ENCODE measurements at places on chromosomes 7 and 10.

GRCh38 chr7:69708857-69709256 is 110.6 kb downstream of the AUTS2 start:
- no peak for DNase-seq

DNA sequence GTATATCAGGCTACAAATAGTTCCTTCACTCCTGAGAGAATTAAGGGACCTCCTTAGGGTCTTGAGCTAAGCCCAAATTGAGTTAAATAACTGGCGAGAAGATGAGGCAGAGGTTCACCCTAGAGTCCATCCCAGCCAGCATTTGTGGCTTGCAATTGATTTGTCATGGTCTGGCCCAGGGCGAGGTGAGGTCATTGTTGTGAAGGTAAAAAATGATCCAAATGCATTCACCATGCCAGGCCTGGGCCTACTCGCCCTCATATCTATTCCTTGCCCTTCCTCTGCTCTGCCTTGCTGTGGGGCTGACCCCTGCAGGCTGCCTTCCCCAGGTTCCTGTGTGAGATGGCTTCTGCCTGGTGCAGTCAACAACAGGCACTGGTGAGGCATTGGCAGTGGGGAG is 207.2 kb downstream of the ZNF365 start:
- DNase-seq: no peak

DNA sequence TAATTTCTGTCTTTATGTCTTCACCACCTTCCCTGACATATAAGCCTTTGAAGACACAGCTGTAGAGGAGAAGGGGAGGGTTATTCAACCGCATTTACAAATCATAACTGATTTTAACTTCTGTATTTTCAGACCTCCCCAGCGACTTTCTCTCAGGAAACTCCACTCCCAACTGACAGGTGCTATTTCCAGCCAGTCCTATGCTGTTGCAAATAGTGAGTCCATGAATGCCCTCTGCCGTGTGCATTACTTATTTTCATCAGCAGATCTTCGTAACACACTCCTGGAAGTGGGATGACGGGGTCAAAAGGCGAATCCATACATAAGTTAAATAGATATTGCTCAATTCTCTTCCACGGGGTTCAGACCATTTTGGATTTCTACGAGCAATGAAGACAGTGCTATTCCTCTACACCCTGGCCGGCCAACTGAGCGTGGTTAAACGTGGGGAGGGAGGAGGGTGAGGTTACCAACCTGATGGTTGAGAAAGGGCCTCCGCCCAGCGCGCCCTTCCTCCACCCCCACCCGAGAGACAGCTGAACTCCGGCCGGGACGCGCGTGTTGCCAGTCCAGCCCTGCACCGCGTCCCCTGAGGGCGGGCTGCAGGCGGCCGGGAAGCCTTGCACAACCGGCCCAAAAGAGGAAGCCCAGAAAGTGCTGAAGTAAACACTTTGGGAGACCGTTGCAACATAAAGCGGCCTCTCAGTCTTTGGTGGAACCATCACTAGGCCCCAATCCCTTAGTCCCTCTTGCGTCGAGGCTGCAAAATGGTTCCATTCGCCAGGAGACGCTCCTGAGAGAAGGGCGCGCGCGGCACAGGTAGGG is at the start of gene APBB1IP:
APBB1IP (plus strand) TSS at position 705 of the 825 bp plus-strand sequence. CDS start 53,986 bp downstream, outside the sequence.
- no peak for DNase-seq

- DNase-seq: no peak
Observed at GRCh38 chr10:113435881-113436280, 117.0 kb upstream of the HABP2 start.

DNA sequence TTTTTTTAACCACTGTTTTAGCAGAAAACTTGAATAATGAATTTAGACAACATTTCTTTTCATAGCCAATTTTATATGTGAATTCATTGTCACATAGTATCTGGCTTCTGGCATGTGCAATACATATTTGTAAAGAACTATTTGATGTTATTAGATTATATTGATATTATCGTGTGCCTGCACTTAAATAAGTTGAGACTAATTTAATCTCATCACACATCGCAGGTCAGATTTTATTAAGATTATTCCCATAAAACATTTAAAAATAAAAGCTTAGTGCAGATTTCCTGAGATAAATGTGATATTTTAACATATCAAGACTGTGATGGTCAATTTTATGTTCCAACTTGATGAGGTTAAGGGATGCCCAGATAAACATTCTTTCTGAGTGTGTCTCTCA is 1565.3 kb upstream of the LRRTM3 start:
- DNase-seq: no peak

- no peak for DNase-seq
Observed at GRCh38 chr7:151590071-151590849, 70.6 kb upstream of the RHEB start.

DNA sequence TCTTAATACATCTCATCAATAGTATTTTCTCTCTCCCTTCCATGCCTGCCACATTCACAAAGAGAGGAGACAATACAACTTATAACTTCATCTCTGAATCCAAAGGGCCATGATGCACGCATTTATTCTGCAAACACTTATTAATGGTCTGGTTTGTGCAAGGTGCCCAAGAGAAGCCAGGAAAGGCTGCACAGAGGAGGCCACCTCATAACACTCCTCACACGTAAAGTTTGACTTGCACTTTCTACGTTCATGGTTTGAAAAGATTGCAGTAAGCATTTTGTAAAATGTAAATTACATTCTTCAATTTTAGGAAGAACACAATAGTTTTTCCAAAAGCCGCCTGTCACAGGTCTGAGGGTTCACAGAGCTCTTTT is 1.2 kb upstream of the PALS2 start:
- DNase-seq: no peak

- DNase-seq: peak; percentile 14
Observed at GRCh38 chr7:83677180-83677866, 28.4 kb upstream of the SEMA3E start.

- no peak for DNase-seq
Observed at GRCh38 chr7:11706666-11707605, 125.1 kb downstream of the THSD7A start.

DNA sequence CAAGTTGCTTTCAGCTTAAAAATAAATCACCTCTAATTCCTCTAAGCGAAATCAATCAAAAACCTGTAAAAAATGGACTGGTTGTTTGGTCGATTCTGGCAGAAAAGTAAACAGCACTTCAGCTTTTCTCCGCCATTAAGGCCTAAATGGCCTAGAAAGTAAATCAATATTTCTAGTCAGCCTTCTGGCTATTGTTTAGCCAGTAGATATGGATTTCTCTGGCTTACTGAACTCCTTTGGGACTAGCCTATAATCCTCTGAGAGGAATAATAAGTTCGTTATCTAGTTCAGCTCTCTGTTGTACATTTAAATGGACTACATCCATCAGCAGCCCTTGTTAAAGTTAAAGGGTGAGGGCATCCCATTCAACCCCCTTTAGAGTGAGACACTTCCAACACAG is 400.1 kb upstream of the ETV1 start:
- DNase-seq: no peak

GRCh38 chr10:124058346-124059003 is 34.9 kb downstream of the CHST15 start:
- no peak for DNase-seq

GRCh38 chr7:32037650-32038198 is 32.5 kb downstream of the PDE1C start:
- no peak for DNase-seq

- DNase-seq: no peak
Observed at GRCh38 chr7:294440-295154, 4.6 kb downstream of the FOXL3 start.

DNA sequence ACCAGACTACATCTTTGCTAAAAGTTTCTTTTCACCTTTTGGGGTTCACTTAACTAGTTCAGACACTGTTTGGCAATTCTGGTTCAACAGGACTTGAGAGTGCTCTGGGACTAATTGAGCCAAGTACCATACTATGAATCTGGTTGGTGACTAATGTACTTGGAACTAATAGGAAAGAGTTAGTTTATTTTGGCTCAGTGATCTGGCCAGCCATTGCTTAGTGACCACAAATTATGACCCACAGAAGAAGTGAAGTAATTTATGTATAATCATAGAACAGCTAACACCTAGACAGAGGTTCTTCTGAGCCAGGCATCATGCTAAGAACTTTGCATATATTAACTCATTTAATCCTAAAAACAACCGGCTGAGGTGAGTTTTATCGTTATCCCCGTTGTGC is 126.5 kb upstream of the JCAD start:
- DNase-seq: no peak

GRCh38 chr10:98062424-98062823 is 32.0 kb upstream of the CRTAC1 start:
- no peak for DNase-seq

DNA sequence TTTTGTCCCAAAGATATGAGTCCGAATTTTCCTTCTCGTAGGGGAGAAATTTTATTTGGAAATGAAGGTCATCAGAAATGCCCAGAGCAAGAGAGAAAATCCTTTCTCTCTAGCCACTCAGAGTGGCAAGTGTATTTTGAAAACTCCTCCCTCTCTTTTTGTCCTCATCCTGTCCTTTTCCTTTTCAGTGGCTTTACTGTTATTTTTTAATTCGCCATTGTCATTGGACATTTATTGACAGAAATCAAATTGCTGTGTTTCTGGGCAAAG is 39.6 kb downstream of the TET1 start:
- DNase-seq: no peak

GRCh38 chr7:1245524-1246050 is 12.9 kb downstream of the UNCX start:
- no peak for DNase-seq

DNA sequence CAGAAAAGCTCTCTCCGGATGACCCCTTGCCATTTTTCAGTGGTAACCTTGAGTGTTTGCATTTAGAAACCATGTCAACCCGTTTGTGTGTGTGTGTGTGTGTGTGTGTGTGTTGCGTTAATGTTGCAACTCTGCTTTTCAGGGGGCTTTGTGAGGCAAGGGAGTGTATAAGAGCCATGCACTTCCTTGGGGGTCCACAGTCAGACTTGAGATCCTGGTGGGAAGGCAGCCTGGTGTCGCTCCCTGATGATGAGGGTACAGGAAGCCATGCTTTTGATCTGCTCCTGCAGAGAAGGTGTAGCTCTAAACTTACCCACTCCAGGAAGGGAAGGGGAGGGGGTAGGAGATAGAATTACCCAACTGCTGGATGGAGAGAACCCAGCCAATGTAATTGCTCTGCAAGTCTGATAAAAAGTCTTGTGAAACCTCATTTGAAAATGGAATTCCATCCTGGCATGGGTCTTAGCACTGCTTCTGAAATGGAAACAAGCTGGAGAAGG is 10.7 kb downstream of the GRK5 start:
- DNase-seq: no peak

DNA sequence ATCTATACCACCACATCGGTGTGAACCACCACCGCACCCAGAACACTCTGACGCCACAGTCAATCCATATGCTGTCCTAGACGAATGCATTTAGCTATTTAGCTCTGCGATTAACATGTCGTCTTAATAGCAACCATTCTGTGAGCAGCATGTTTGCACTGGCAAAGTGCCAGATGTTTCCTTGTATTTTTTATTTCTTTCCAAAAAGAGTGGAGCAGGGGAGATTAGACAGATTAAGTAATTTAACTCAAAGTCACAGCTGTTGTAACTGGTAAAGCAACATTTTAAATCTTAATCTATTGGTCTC is 57.0 kb upstream of the ARL4A start:
- no peak for DNase-seq

DNA sequence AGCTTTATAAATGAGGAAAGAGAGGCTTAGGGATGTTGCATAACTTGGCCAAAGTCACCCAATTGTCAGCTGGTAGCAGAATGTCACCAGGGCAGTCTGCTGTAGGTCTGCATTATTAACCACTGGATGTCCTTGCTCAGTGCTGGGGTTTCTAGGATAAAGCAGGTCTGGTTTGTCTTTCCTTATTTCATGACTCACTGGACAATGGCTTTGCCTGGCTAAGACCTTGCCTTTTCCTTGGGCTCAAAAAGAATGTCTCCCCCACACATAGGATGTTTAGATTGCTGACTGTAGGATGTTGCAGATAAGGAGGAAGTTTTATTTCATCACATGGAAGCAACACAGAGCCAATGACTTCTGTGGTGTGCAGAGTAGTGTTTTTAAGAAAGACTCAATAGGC is 29.4 kb downstream of the WDFY4 start:
- no peak for DNase-seq

GRCh38 chr10:56596257-56596656 is 235.2 kb upstream of the ZWINT start:
- no peak for DNase-seq

DNA sequence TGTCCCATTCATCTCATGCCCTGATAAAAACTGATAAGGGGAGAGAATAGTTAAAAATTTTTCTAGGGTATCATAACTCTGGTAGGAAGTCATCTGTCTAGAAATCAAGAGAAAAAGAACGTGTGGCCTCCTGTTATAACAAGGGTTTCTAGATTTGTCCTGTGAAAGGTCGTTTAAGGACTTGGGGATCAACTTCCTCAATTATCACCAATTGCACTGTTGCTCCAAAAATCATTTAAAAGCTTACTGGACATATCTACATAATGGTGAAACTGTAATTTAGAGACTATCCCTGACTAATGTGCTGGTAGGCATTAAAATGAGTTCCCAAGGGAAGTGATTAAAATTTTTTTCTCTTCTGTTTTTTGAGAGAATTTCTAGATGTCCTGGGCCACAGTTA is 58.2 kb downstream of the GPR141 start:
- no peak for DNase-seq

Data from 8988T (cell line).